CD4-positive, alpha-beta T cell treated with Interferon alpha-2 for 1 hour (primary cell): ENCODE measurements at places on chromosomes 6 and 20.
A peak's percentile ranks its signal among the peaks of the same experiment; 100 is the strongest.

GRCh38 chr6:25242567-25242966 is 36.6 kb upstream of the CARMIL1 start:
- DNase-seq = no peak

DNA sequence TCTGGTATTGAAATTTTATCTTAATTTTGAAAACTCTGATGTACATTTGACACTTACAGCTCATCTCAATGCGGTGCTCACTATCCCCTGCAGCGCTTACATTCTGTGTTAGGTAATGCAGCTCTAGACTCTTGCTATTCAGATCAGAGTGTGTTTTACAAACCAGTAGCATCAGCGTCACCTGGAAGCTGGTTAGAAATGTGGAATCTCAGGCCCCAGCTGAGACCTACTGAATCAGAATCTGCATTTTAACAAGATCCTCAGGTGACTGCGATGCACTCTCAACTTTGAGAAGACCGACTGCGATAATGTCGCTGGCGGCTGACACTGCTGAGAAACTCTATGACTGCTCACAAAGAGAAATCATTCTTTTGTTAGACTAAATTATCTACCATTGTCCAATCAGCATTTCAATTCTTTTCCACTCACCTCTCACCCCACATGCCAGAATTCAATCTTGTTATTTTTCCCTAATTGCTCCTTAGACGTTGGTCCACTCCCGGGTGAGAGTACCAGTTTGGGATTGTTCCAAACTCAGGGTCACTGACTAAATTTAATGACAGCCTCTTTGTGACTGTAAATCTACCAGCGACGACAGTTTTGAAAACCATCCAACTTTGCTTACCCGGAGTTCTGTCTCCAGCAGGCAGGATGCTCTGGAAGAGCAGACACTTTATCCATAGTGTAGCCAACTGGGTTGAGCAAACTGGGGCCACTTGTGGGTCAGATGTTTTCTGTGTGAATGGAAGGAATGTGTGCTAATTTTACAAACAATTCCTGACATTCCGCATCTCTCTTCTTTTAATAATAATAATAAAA is 140.1 kb upstream of the BTBD3 start:
- no peak for DNase-seq

DNA sequence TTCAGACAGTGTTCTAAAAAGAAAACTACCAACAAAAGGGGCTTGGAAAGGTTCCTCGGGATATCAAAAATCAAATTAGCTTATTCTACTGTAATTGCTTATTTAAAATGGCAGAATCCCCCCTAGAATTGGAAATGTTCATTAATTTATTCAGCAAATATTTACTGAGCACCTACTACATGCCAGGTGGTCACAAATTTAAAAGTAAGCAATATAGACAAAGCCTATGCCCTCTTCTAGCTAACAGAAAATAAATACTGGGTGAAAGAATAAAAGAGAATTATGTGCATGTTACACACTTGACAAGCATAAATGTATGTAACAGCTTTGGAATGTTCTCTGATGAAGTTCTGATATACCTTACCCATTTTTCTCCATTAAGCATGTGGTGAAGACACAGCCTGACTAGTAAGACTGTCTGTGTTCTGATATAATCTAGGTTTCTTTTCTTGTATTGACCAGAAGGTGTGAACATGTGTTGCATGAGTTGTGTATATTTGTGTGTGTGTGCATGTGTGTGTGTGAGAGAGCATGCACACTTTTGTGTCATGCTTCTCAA is 606.7 kb upstream of the CITED2 start:
- no peak for DNase-seq

DNA sequence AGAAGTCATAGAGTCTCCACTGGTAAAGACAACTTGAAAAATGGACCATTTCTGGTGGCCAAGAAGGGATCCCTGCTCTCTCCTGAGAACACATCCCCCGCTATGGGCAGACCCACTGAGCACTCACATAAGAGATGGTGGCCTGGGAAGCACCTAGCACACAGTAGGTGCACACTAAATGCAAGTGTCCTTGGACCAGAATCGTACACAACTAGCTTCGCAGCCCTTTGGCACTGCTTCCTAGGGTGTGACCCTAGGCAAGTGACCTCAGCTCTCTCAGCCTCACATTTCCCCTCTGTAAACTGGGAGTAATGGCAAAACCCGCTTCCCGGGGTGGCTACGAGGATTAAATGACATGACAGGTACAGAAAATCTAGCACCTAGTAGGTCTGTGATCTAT is 35.1 kb downstream of the KCNB1 start:
- DNase-seq = no peak

GRCh38 chr20:62487561-62488354 is 12.0 kb upstream of the GATA5 start:
- DNase-seq = no peak

DNA sequence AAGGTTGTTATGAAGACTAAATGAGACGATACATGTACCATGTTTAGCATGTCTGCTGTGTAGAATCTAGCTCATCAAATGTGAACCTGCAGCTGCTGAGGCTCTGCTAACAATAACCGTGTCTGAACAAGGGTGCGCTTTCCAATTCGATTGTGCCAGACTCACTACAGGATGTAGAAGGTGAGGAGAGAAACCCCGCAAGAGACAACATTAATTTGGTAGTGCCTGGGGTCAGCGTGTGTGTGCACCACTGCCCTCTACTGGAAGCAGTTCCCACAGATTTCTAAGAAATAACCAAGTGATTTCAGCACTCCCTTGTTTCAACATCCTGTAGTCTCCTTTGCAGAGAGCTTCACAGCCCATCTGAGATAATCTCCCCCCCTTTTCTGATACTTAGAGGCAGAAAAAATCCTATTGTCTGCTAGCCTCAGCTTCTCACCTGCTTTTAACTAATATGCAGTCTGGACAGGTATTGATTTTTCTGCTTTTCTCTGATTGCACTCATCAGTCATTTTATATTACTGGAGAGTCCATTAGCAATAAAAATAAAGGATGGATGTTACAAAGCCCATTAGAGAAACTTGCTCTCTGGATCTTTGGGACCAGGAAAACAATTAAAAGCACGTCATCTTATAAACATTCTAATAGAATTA is 96.7 kb upstream of the BACH2 start:
- peak; percentile 76 for DNase-seq

GRCh38 chr20:59411170-59411569 is 110.8 kb downstream of the EDN3 start:
- DNase-seq = no peak

DNA sequence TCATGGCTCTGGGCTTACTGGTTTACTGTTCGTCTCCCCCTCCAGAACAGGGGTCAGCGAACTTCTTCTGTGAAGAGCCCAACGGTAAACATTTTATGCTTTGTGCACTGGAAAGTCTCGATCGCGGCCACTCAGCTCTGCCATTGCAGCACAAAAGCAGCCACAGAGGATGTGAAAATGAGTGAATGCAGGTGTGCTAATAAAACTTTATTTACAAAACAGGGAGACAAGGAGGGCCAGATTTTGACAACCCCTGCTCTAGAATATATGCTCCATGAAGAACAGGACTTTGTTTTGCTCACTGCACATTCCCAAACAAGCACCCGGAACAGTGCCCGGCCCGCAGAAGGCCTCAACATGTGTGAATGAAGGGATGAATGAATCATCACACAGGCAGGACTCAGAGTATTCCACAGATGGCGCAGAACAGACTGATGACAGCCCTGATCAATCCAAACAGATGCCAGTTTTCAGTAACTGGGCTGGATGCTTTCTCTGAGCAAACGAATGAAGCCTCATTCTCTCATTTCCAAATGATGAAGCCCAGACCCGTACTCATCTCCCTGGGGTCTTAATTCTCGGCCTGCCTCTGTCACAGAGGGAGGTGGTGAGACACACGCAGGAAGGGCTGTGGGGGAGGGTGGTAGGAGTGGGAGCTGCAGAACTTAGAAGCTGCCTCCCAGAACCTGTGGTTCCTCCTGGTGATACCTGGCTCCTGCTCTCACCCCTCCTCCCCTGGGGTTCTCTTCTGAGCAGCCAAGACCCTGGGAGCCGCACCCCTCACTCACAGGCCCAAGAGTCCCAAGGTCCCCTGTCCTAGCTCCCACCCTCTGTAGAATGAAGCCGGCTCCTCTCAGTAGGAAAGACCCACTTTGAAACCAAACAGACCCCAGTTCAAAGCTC is 196.4 kb downstream of the PREX1 start:
- no peak for DNase-seq

- DNase-seq = no peak
These were observed 139.9 kb downstream of the GRM4 start for GRCh38 chr6:34005901-34006531.
